ENCODE measurements at places on chromosomes 4 and X.

DNA sequence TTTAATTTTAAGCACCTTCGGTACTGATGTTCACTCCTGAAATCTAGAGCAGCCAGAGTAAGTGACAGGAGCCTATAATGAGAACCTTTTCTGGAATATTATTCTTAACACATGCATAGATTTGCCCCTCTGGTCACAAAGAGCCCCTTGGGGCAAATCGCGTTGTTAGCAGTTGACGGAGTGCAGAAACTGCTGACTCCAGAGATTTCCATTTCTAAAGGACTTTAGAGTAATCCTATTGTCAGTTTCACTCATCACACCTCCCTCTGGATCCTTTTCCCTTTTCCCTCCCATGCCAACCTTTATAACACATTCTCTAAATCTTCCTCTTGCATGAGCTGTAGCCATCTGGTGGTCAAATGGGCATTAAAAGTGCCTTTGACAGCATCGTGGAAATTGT is 264.9 kb upstream of the PRPS2 start:
- no peak for DNase-seq

DNA sequence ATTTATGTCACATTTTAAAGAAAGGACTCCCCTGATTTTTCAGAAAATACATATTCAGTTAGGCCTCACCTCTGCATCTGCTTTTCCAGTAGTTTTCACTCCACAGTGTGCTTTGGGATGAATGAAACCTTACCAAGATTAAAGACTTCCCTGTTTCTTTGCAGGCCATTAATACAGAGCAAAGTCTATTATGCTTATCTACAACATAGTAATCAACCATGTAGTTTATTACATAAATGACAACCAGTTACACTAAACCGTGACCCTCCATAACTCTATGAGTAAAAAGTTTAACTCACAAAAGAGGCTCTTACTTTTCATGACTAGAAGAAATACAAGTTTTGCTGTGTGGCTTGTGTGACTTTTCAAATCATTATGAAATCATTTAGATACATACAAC is 2.3 kb downstream of the LRRC66 start:
- no peak for DNase-seq

DNA sequence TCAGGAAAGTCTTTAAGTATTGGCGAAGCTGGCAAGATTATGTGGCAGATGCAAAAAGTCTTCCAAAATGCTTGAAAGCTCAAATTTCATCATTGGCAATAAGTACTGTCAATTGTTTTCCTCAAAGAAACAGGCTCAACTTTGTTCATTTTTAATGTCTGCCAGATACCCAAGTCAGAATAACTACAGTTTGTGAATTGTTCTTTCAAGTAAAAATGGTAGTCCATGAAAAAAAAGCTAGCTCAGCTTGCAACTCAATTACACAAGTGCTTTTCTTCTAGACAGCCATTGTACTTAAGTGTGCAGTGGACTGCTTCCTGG is 70.5 kb downstream of the AFF1 start:
- DNase-seq, result no peak

DNA sequence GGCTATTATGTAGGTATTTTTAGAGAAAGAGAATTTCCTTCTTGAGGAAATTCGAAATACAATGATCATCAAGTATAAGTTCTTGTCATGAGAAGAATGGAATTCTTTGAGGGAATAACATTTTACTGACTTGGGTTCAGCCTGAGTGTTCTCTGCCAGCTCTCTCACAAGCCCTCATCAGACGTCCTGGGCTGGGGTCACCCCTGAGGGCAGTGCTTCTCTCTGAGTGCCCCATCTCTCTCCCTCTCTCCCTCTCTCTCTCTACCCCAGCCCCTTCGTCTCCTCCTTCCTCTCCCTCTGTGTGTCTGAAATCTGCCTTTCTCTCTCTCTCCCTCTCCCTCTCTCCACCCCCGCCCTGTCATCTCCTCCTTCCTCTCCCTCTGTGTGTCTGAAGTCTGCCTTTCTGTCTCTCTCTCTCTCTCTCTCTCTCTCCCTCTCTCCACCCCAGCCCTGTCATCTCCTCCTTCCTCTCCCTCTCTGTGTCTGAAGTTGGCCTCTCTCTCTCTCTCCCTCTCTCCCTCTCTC is 241.7 kb upstream of the PSAPL1 start:
- no peak for DNase-seq

DNA sequence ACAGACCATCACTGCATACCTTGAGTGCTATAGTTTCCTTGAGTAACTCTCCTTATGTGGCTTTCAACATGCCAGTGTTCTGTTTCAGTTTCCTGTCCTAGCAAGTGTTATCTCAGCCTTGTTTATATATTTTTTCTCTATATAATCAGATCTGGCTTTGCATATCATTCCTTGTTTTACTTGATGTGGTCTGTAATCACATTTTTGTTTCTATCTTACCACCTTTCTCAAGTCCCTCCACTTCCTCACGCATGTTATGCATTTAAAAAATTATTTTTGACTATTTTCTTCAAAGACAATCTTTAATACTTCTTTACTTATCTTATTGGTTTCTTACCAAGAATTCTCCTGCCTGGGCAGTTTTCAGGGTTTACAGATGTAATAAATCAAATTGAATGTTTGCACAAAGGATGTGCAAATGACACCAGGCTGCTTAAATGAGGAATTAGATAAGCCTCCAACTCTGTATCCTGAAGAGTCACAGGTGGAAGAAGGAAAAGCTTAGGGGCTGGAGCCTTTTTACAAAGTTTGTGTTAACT is 351.2 kb downstream of the BMPR1B start:
- DNase-seq, result no peak

DNA sequence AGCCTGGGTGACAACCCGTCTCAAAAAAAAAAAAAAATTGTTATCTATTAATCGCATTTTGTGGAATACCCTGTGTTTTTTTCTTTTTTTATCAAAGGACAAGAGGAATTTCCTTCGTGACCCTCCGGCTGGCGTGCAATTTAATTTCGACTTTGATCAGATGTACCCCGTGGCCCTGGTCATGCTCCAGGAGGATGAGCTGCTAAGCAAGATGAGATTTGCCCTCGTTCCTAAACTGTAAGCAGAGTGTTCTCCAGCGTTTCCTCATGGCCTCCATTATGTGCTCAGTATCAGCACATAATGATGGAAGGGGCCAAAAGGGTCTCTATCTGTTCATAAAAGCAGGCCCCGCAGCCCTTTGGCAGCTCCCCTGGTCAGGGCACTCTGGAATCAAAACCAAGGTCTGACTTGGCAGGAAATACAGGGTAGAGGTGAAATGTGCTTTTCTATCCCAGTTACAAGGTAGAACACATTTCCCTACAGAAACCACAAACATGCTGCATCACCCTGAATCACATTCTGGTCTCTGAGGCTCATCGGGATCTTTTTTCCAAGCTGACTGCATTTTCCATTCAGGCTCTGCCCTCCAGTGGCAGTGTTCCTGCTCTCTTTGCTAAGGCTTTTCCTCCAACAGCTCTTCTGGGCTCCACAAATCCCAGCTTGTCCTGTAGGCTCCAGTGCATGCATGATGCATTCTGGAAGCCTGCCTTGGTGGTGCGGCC is 24.4 kb downstream of the SYAP1 start:
- no peak for DNase-seq

- DNase-seq, result no peak
Observed at GRCh38 chrX:29726811-29727210, 488.6 kb upstream of the MAGEB2 start.

DNA sequence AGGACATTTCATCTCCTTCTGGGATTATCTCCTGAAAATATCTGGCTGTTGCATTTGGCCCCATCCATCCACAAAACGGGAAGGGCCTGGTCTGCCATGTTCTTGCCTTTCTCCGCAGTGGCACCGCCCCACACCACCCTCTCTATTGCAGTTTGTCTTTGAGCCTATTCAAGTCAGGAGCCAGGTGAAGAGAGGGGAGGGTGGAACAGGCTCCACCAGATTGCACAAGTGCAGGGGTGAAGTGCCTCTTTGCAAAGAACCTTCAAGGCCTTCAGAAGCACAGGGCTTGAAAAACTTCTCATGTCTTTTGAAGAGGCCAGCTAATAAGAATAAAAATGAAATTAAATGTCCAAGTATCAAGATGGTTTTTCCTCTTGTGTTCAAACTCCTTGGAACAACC is 28.7 kb downstream of the RS1 start:
- no peak for DNase-seq

GRCh38 chr4:129676934-129677333 is 581.0 kb downstream of the C4orf33 start:
- DNase-seq, result no peak

DNA sequence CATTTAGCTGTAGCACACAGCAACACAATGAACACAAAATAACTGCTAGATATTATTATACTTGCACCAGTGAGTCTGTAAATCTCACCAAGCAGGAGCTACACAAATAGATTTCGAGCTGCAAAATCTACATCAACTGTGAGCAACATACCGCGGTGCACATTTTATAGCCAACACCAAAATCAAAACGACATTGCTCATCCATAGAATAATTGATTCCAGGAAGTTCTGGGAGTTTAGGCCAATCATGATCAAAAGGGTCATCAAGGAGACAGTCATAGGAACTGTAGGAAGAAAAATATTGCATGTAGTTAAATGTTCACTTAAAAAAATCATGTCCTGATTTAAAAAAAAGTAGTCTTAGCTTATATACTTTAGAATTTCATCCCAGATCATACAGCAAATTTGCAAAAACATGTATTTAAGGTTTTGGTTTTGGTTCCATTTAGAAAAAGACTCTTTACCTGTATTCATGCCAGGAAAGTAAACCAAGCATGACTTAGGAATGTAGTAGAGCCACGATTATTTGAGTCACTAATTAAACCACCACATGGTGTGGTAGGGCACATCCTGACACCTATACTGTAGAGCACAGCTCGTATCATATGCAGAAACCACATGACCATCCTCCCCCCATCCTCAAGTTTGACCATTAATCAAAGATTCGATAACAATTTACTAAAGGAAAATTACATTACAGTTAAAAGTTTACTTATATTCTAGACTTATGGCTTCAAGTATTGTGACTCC is 250.4 kb downstream of the ADAMTS3 start:
- no peak for DNase-seq

GRCh38 chr4:100289530-100289888 is 99.2 kb upstream of the DDIT4L start:
- no peak for DNase-seq

DNA sequence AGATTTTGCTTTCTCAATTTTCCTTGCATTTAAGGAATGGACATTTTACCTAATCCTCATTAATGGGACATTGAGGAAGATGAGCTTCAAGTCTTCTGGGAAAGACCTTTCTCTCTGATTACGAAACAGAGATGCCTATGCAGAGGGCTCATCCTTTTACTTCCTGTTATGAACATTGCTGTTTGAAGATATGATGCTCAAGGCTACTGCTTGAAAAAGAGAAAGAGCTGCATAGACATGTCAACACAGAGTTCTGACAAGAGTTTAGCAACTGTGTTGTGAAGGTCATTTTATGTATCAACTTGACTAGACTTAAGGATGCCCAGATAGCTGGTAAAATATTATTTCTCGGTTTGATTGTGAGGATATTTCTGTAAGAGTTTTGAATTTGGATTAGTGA is 13.8 kb upstream of the GNPDA2 start:
- no peak for DNase-seq

- DNase-seq, result no peak
Observed at GRCh38 chrX:16839219-16839851, 30.8 kb downstream of the RBBP7 start.

DNA sequence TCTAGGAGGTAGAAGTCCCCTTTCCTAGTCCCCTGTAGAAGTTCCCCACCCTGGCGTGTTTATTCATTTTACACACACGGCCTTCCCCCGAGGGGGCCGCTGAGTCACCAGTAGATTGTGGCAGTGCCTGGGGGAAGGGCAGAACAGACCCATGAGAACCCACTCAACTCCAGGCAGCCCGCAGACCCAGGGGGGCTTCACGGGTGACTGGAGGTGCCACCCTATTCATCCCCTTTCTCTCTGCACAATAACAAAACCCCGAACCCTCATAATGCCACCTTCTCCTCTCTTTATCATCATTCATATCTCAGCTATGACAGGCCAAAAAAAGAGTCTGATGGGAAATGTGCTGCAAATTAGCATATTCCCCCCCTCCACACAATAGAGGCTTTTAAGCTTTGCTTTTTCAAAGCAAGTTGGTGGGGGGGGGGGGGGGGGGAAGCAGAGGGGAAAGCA is 20.4 kb upstream of the GPM6B start:
- DNase-seq, result no peak

- no peak for DNase-seq
Observed at GRCh38 chrX:65758505-65758904, 91.1 kb downstream of the MSN start.
